ENCODE measurements at places on chromosomes 2 and 18.

GRCh38 chr18:6616981-6617380 is 112.5 kb upstream of the ARHGAP28 start:
- DNase-seq, result peak; percentile 53

- DNase-seq, result peak; percentile 9
Observed at GRCh38 chr2:46915281-46915810, at the start of gene MCFD2. TSS of gene MCFD2 (minus strand) at chr2:46915806. CDS start at chr2:46909171, 6,635 bp downstream.

DNA sequence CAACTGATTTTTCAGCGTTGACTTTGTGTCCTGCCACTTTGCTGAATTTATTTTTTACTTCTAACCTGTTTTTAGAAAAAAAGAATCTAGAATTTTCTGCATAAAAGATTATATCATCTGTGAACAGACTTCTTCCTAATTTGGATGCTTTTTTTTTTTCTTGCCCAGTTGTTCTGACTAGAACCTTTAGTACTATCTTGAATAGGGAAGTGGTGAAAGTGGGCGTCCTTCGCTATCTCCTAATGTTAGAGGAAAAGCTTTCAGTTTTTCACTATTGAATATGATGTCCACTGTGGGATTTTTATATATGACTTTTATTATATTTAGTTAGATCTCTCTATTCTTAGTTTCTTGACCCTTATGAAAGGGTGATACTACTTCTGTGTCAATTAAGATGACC is 25.7 kb upstream of the KCNJ13 start:
- no peak for DNase-seq

DNA sequence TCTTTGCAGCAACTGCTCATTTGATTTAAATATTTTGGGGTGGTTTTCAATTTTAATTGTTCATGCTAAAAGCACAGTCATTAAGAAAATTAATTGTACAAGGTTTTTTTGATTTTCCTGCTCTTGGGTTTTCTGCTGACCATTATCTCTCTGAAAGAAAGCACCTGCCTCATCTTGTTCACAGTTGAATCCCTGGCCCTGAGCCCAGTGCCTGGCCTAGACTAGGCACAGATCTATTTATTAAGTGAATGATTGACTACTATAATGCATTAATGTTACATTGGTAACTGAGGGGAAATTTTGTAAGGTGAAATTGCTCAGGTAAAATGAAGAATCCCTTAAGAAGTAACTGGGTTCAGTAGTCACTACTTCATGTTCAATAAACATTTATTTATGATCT is 22.0 kb downstream of the IL1RL2 start:
- no peak for DNase-seq

DNA sequence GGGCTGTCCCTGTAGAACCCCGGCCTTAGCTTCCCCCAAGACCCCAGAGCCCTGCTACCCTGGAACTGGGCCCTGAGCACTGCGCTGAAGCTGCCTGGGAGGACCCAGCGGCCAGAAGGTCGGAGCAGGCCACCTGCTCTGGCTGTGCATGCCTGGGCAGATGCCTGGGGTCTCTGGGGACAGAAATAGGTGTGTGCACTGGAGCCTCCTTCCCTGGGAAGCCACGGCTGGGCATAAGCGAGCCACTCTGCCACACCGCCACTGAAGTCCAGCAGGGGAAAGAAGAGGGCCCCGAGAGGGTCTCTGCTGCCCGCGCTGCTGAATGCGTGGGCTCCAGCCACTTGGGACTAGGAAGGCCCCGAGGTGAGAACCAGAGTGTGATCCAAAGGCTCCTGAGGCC is 6.7 kb downstream of the GBX2 start:
- no peak for DNase-seq

DNA sequence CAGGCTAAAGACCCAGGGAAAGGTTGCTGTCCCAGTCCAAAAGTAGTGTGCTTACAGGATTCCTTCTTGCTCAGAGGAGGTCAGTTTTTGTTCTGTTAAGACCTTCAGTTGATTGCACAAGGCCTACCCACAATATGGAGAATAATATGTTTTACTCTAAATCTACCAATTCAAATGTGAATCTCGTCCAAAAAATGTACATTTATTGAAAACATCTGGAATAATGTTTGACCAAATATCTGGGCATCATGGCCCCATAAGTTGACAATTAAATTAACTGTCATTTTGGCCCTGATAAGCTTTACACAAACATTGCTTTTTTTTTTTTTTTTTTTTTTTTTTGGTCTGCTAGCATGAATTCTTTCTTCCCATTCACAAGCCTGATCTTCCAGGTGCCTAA is 109.8 kb downstream of the CCDC178 start:
- no peak for DNase-seq

DNA sequence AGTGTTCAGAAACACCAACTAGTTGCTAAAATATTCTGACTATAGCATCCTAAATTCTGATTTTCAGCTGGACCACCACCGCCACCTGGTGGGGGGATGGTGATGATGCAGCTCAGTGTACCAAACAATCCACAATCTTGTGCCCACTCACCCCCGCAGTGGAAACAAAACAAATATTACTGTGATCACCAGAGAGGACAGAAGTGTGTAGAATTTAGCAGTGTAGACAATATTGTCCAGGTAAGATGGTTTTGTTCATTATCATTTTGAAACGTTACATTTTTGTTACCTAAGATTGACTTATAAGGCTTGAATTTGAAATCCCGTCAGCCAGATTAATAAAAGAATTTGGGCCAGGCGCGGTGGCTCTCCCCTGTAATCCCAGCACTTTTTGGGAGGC is 31.7 kb upstream of the UBXN4 start:
- DNase-seq, result peak; percentile 27

- DNase-seq, result no peak
Observed at GRCh38 chr18:4203568-4204437, 251.3 kb downstream of the DLGAP1 start.

GRCh38 chr18:78856569-78857313 is 122.9 kb upstream of the SALL3 start:
- no peak for DNase-seq

All from iris pigment epithelial cell (primary cell).